Stimulated activated CD4-positive, alpha-beta T cell treated with anti-CD3 and anti-CD28 coated beads, Interleukin-1b, Interleukin-23, amount 100 ng/mL, for 1 hour (primary cell): ENCODE measurements at places on chromosomes 1 and 21.

DNA sequence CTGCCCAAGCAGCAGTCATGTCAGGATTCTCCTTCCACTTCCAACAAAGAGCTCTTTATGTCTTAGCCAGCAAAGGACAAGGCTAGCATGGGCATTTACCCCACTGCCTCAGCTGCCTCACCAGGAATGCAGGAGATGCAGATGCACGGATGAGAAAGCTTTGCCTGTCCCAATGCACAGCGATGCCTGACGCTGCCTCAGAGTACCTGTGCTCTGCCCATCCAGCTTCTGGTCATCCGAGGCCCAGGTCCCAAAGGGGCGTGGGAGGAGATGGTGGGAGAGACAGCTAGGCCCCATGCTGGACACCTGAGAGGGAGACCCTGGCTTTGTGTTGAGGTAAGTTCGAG lies 59.0 kb downstream of the IRF2BP2 start:
- no peak for DNase-seq

DNA sequence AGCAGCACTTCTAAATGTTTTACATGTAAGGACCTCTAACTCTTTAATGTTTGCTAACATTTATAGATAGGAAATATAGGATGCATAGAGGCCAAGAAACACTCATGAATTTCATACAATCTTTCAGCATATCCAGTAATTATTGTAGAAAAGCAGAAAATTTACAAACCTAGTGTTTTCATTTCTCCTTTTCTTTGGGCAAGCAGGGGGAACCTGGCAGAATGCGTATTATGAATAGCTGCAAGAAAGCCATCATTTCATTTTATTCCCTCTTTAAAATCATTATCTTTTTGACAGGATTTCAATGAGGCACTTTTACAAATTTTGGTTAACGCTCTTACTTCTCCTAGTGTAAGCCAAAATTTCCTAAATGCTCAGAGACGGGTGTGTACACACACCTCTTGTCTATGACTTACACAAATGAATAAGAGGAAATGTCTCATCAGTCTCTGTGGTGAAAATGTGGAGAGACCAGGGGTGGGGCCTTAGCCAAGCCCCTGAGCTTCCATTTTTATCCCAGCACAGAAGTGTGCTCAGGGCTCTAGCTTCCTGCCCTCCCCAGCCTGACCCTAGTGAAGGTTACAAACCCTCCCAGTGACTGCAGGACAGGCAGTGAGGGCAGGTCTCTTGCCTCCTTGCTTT lies 91.6 kb downstream of the LRRC8C start:
- no peak for DNase-seq

DNA sequence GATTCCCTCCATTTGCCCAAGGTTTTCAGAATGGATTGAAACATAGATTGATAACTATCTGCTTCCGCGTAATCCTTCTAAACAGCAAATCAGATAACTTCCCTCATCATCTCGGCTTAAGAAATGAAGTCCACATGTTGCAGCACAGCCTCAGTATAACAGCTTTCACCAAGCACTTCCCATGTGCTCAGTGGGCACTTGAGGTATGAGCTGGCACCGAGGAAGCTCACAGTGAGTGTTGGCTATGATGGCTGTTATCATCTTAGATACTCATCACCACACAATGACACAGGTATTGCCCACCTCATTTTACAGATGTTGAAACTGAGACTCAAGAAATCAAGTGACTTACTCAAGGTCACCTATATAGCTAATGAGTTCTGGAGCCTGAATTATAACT lies 43.2 kb downstream of the RCSD1 start:
- DNase-seq, result no peak

GRCh38 chr1:156747742-156748669 lies 3.5 kb downstream of the HDGF start:
- DNase-seq, result no peak

GRCh38 chr1:170168265-170168664 lies 22.5 kb downstream of the NTMT2 start:
- no peak for DNase-seq

GRCh38 chr1:163048869-163049268 lies 20.3 kb upstream of the RGS4 start:
- DNase-seq, result no peak

DNA sequence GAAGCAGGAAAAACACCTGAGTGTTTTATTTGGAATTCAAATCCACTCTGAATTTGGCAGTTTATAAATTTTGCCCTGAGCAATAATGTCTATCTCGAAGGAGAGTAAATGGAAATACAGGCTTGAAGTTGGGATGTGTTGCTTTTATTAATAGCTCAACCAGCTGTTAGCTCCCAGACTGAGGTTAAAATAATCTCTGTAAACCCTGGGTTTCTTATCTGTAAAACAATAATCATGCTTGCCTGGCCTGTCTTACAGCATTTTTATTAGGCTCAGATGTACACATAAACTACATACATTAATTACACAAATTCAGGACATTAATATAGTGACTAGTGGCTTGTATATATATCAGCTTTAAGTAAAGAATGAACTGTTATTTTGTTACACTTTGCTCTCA lies 148.5 kb downstream of the GALNT2 start:
- no peak for DNase-seq

DNA sequence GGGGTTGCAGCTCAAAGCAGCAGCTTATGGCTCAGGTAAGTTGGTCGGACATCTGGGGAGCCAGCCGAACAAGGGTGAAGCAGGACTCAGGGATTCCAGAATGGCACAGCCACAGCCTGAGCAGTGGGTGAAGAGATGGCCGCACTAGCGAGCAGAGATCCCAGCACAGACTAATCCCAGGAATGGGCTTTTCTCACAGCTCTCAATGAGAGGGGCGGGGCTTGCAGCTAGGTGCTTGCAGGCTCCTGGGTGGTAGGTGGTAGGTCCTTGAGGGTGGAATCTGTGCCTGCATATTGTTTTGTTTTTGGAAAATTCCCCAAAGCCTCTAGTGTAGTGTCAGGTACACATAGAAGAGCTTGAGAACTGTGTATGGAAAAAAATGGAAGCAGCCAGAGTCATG lies 9.0 kb downstream of the KIAA0040 start:
- DNase-seq, result no peak

- no peak for DNase-seq
Observed at GRCh38 chr1:9324246-9325096, 31.8 kb downstream of the SPSB1 start.

DNA sequence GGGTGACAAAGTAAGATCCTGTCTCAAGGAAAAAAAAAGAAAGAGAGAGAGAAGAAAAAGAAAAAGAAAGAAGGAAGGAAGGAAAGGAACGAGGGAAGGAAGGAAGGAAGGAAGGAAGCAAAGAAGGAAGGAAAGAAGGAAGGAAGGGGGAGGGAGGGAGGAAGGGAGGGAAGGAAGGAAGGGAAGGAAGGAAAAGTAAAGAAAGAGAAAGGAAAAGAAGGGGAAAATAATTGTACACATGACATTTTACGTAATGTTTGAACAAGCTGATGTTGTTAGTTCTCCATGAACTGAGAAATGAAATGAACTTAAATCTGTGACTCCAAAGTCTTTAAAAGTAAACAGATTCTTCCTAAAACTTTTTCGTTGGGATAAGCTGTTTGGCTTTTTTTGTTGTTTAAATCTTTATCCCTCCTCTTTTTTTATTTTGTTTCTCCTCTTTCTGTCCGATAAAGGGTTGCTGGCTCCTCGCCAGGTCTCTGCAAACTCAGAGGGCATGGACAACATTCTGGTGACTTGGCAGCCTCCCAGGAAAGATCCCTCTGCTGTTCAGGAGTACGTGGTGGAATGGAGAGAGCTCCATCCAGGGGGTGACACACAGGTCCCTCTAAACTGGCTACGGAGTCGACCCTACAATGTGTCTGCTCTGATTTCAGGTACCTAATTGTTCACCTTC lies 59.8 kb downstream of the IL12RB2 start:
- no peak for DNase-seq

- DNase-seq, result no peak
Observed at GRCh38 chr1:101632548-101633272, 364.0 kb downstream of the OLFM3 start.

DNA sequence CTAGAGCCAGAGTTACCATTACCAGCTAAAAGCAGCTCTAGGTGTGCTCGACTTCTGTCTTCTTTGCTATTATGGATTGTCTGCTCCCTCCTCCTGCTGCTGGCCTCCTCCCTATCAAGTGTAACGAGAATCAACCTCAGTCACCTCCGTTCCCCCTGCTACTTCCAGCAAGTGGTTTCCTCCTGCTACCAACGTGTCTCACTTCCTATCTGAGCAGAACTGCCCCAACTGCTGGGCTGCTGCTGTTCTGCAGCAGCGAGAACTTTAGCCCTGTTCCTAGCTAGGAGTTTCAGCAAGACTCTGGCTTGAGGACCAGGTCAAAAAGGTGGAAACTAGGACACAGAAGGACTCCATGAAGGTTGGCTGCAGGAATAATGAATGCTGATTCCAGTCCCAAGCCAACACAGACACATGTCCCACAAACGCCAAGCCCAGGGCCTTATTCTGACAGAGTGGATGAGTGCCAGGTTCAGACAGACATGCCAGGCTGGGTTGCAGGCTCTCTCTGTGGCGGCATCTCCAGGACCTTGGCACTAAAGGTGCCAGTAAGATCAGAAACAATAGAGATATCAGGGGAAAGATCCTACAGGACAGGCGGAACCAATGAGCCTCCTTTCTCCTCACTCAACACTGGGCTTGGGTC lies 46.9 kb downstream of the CD34 start:
- no peak for DNase-seq

GRCh38 chr1:165851034-165851658 lies 23.7 kb downstream of the UCK2 start:
- DNase-seq, result no peak

GRCh38 chr1:157776971-157777391 lies at the start of gene FCRL2:
Gene FCRL2 (minus strand): TSS chr1:157777132. CDS start chr1:157777073, 59 bp downstream.
- DNase-seq, result no peak

DNA sequence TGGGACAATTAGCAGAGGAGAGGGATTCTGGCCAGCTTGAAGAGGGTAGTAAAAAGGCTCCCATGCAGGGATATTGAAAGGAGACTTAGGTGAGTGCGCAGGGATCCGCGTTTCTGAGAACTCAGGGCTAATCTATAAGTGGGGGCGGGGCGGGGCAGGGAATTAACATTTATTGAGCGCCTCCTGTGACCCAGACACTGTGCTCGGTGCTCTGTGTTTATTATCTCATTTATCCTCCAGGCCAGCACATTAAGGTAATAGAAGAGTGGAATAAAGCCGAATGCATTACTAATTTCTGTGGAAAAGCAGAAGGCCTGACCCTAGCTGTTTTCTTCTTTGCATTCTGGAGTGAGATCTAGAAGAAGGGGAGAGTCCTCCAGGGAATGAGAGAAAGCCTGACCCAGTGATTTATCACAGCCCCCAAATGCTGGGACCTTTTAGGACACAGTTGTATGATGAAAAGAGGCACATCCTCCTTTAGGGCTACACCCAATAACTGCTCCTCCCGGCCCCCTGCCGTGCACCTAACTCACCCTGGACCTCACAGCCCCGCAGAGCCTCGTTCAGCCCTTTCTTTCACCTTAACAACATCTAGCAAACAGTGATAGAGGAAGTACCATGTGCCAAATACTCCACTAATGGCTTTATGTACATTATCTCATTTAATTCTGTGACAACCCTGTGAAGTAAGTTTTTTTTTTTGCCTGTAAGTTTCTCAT lies 317.6 kb downstream of the PBX1 start:
- no peak for DNase-seq

GRCh38 chr1:58409890-58410289 lies 136.6 kb downstream of the OMA1 start:
- no peak for DNase-seq

DNA sequence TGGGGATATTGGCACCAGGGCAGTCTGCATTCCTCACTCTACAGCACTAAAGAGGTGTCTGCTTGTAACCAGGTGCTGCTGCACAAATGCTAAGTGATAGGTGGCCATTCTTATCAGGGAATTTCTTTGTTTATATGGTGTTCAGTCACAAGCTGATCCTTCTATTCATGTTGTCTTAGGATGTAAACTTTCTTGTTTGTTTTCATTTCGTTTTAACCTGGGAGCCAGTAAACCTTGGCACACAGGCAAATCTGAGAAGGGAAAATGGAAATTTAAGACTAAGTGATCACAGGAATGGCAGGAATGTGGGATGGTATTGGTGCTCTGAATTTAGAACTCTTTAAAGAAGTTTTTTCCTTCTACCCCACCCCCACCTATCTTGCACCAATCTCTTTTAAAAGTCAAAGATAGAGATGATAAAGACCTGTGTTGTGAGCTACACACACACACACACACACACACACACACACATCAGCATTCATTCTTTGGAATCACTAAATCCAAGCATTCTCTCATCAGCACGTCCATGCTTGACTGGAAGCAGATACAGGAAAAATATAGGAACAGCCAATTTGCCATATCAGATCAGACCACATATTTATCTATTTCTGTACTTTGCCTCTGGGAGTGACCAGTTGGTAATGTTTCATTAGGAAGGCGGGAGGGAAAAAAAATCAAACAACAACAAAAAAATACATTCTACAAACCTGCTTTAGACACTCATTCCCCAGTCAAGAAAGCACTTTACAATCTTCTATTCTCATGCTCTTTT lies 451.4 kb upstream of the ADGRL2 start:
- no peak for DNase-seq

- no peak for DNase-seq
Observed at GRCh38 chr1:14923727-14924452, 229.7 kb upstream of the TMEM51 start.

GRCh38 chr1:214354440-214355148 lies 73.6 kb downstream of the SMYD2 start:
- DNase-seq, result no peak

- DNase-seq, result no peak
Observed at GRCh38 chr1:230422221-230422981, 3.7 kb downstream of the PGBD5 start.

GRCh38 chr1:67647814-67648358 lies 37.1 kb upstream of the GADD45A start:
- no peak for DNase-seq

GRCh38 chr1:214184992-214185391 lies 96.0 kb upstream of the SMYD2 start:
- DNase-seq, result no peak

GRCh38 chr1:17617787-17618557 lies 78.5 kb downstream of the ARHGEF10L start:
- no peak for DNase-seq

GRCh38 chr1:244634546-244634945 lies 18.4 kb upstream of the DESI2 start:
- no peak for DNase-seq

DNA sequence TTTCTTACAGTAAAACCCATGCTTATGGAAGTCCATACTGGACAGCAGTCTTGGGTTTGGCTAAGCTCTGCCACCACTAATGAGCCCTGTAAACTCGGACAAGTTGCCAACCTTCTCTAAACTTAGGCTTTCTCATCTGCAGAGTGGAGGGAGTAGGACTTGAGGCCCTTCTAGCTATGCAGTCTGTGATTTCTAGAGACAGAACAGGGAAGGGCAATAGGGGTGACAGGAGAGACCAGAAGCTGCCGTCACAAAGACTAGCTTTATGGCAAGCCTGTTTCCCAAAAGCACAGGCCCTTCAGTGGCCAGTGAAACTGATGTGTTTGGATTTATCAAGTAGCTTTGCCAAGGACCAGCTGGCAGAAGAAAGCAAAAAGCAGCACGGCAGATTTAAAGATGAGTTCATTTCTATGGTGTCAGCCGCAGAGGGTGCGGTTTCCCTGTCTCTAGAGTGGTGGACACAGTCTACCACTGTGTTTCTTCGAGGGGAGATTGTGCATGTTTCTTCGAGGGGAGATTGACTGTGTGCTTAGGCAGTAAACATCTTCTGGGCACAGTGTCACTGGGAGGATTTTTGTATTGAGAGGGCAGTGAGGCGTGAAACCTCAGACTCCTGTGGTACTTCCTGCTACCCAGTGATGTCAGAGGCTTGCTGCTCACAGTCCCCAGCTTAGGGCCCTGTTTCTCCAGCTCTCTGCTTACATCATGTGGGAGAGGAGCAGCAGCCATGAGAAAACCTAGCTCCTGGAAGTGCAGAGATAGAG lies 119.0 kb downstream of the ROR1 start:
- no peak for DNase-seq

- DNase-seq, result no peak
Observed at GRCh38 chr1:43747736-43748135, 40.4 kb downstream of the ST3GAL3 start.
